ENCODE measurements at places on chromosomes 5 and 9.

- no peak for DNase-seq
Measured at GRCh38 chr9:37618817-37619216, 26.4 kb upstream of the TOMM5 start.

- DNase-seq: no peak
Measured at GRCh38 chr9:127928676-127929624, 1.6 kb downstream of the PIP5KL1 start.

DNA sequence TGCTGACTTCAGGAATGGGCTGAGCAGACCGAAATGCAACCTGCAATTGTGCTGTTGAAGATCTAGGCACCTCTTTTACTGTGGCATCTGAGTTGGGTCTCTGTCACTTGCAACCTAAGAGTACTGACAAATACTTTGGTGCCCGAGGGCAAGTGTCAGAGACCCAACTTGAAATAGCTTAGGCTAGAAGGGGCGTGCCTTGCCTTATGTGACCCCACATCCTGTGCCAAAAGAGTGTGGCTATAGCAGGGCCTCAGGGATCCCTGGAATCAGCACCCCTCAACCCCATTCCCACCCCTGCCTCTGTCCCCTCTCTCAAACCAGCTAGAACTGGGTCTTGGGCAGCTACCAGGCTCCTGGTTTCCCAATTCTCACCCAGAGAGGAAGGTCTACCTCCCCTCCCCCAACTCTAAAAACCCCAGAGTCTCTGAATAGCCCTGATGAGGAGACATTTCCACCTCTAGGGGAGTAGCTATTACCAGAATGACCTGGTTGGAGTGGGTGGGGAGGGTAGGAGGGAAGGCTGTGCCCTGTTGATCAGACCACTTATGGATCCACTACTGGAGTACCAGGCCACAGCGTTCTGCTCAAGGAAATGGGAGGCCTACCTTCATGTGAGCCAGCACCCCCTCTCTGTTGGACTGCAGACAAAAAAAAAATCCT is 17.5 kb downstream of the RAI14 start:
- DNase-seq: no peak

GRCh38 chr9:101366038-101366756 is 18.6 kb downstream of the BAAT start:
- DNase-seq: no peak

GRCh38 chr5:158845941-158846340 is 253.8 kb downstream of the EBF1 start:
- DNase-seq: no peak

- DNase-seq: no peak
Measured at GRCh38 chr9:114107286-114108001, 8.4 kb upstream of the KIF12 start.
